ENCODE measurements at places on chromosomes 3 and 15.
A peak's percentile ranks its signal among the peaks of the same experiment; 100 is the strongest.

GRCh38 chr3:150844484-150844883, 60.8 kb downstream of the MINDY4B start:
- DNase-seq, result no peak

DNA sequence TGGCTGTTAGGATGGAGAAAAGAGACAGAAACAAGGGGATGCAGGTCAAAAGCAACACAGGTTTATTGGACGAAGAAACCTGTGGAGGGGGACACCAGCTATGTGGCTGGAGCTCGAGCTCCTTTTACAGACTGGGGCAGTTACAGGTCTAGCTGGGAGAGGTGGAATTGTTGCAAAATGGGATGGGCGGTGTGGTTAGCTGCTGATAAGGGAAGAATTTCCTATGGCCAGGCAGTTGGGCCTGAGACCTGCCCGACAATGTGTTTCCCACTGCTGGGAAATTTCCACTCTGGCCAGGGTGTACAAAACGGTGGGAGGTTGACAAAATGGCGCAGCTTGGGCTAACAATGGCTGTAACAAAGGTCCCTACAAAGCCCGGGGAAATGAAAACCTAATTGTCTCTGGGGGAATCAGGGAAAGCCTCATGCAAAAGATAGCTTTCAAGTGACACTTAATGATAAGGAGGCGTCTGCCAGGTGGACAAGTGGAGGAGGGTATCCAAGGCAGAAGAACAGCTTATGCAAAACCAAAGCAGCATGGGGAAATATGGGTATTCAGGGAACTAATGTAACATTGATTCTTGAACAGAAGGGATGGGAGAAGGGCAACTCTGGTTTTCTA, 137.4 kb upstream of the SGO1 start:
- DNase-seq, result no peak

GRCh38 chr3:150091626-150092025, 120.9 kb upstream of the PFN2 start:
- DNase-seq, result no peak

DNA sequence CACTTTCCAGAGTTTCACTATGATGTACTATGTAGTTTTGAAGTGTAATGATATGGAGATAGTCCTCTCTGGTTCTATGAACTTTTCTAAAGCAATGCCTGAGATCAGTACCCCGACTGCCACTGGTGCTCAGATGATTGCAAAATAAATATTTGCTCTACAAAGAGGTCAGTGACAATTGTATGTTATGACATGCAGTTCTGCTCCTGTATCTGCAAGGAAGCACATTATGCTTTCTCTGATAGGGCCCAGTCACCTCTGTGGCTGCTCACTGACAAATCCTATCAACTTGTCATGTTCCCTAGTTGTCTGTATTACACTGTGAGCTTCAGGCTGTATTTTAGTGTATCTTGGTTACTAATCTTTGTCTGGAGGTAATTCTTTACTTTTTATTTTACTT, 362.6 kb downstream of the ROBO1 start:
- DNase-seq, result no peak

DNA sequence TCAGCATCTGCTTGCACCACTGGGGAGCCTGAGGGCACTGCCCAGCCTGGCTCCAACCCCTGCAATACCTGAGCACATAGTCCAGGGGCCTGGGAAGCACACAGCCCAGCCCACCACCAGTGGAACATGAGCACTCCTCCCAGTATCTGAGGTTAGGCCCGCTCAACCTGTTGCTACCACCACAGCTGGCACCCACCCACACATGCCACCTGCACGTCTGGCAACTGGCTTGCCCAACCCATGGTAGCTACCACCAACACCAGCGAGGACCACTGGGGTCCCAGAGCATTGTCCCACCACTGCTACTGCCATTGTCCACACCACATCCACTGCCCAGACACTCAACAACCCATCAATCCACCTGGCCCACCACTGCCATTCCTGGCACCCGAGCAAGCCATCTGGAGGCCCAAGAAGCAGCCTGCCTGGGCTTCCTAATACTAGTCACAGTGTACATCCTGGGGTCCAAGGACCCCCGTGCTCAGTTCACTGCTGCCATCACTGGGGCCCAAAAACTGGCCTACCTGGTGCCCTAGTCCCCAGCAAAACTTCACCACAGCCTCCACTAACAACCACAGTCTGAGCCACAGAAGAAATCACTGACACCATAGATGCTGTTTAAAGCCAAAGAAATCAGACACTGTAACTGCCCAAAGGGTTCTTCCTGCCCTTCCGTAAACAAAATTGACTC, 62.1 kb upstream of the TBC1D23 start:
- DNase-seq, result no peak

- no peak for DNase-seq
These were observed at the start of gene PLSCR5 for GRCh38 chr3:146605106-146605505. Gene PLSCR5, minus strand, starts transcription at chr3:146605346. Its CDS starts 134 bp downstream, at chr3:146605212.

- no peak for DNase-seq
These were observed 37.0 kb downstream of the GRIP2 start for GRCh38 chr3:14503033-14503705.

DNA sequence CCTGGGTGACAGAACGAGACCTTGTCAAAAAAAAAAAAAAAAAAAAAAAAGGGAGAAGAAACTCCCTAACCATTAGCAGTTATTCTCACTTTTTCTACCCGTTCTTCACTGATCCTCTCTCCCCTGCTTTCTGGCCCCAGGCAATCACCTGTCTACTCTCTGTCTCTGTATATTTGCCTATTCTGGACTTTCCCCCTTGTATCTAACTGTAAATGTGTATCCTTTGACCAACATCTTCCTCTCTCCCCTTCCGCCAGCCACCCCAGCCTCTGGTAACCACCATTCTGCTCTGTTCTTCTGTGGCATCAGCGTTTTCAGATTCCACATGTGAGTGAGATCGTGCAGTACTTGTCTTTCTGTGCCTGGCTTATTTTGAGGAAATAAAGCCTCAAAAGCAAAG, 6.9 kb downstream of the CYFIP1 start:
- no peak for DNase-seq

- no peak for DNase-seq
These were observed 18.4 kb upstream of the ZBTB47 start for GRCh38 chr3:42635111-42635510.

DNA sequence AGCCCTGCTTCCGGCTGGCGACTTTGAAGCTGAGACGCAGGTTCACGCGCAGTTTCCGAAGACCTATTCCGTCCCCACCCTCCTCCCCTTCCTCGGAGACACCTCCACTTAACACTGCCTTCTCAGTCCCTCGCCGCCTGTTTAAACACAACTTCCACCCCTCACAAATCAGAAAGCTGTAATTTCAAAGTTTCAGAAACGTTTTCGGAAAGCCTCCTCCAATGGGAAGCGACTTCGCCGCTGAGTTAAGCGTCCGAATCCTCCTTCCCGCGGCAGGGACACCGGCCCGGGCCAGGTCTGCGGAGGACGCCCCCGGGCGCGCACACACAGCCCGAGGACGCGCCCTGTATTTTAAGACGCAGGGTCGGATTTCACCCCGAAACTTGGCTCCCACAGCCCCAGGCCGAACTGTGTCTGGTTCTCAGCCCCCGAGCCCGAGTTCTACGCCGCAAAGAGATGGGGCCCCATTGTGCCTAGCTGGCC, 559 bp upstream of the LRRN1 start:
- no peak for DNase-seq

- no peak for DNase-seq
These were observed 279.5 kb upstream of the NECTIN3 start for GRCh38 chr3:110791995-110792686.

GRCh38 chr15:59993950-59994401, 10.1 kb upstream of the FOXB1 start:
- DNase-seq, result no peak

DNA sequence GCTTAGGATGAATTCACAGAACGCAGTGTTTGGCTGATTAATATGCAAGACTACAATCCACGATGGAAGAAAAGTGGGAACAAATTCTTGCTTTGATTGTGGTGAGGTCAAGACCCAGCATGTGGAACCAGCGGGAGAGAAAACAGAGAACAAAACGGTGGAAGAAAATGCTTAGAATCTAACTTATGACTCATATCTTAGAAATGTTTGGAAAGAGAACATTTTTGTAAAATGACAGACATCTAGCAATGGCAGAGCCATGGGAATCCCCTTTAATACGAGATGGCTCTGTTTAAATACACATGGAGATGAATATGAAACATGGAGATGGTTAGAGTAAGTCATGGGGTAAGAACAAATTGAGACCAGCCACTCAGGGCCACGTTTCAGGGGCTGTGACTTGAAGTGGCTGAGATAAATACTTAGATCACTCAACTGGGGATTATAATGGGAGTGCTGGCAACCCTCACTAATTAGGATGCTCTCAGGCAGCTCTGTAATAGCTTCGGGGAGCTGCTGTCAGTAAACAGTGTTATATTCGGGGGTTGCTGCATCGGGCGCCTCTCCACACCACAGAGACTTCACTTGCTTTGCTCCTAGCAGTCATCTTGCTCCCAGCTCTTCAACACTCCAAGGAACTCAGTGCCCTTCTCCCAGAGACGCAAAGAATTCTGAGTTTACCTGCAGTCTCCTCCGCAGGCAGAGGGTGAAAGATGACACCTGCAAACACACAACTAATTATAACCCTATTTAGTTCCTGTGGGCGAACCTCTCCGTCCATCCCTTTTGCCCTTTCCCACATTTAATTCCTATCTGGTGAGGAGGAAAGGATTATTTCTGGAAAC, 68.0 kb upstream of the ONECUT1 start:
- DNase-seq, result no peak

GRCh38 chr3:59006634-59007517, 42.9 kb downstream of the CFAP20DC start:
- DNase-seq, result no peak

DNA sequence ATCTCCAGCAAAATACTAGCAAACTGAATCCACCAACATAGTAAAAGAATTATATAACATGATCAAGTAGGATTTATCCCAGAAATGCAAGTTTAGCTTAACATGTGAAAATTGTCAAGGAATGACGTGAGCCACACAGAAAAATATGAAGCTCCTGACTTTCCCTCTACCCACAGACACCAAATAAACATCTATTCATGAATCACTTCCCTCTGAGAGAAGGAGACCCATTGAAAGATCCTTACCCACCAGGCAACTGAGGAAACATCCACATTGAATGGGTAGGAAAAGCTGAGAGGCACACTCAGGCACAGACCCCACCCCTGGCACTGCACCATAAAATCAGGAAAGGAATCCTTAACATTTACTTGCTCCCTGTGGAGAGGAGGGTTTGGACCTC, 102.2 kb upstream of the MANF start:
- DNase-seq, result no peak

GRCh38 chr15:95558131-95558530, 772.4 kb upstream of the NR2F2 start:
- no peak for DNase-seq

- peak; percentile 48 for DNase-seq
These were observed 513.7 kb downstream of the FOXP1 start for GRCh38 chr3:71069797-71070196.

GRCh38 chr15:101167753-101168462, 83.9 kb downstream of the CHSY1 start:
- DNase-seq, result no peak

DNA sequence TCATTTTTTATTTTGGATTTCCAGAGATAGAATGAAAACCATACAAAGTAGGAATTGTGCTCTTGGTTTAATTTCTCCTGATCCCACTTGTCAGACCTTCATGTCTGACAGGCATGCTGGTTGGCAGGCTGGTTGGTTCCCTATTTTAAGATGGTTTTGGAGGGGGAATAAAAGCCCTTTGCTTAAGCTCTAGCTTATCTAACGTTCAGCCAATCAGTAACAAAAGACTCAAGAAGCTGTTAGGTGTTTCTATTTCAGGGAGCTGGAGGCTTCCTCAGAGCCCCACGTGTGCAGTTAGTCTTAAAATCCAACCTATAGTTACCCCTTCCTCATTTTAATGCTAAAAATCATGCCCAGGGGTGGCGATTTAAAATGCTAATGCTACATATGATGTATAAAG, 40.5 kb upstream of the XIRP1 start:
- DNase-seq, result no peak

DNA sequence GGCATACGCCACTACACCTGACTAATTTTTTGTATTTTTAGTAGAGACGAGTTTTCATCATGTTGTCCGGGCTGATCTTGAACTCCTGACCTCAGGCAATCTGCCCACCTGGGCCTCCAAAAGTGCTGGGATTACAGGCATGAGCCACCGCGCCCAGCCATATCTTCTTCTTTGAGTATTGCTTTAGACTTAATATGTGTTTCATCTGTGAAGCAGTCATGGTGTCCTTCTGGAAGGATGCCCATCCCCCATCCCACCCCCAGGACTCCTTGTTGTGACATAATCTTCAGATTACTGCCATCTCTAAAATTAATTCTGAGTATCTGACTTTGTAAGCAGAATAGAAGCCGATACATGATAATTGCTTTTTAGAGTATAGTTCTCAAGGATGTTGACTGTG, 57.7 kb downstream of the KLHL25 start:
- no peak for DNase-seq

DNA sequence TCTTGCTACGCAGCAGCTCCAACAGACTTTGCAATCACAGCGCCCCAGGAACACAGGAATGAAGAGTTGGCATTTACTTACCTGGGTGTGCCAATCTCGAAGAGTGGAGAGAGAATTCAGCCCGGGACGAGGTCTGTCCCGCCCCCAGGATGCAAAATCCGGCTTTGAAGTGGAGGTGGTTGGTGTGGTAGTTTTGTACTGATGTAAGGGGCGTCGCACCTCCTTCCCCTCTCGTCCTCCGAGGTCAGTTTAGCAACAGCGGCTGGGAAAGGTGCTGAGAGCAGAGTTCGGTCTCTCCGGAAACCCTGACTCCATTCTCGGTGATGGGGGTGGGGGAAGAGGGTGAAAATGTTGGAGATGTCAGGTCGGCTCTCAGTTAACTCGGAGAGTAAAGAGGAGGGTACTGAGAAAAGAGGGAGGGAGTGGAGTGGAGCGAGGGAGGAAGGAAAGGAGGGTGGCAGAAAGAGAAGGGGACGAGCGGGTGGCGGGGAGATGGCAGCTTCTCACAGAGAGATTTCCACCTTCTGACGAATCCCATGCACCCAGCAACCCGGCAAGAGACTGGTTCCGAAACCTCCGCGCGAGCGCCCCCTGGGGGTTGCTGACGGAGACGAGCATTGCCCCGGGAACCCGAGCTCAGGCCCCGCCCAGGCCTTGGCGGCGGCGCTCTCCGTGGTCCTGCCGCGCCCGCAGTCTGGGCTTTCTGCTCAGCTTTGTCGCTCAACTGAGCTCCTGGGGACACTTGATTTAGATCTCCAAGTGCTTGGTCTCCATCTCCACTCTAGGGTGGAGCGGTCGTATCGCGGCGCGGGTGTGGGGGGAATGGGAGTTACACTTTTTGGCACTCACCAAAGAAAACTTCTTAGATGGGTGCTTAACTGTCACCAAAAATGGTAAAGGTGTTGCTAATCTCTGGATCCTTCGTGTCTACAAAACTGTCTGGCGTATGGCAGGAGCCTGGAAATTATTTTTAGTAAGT, at the start of gene CPNE4:
Gene CPNE4, minus strand, starts transcription at position 529 of the 979 bp plus-strand sequence.
- DNase-seq, result peak; percentile 14
